ENCODE measurements at places on chromosomes 5 and 9.
A peak's percentile ranks its signal among the peaks of the same experiment; 100 is the strongest.

GRCh38 chr5:43602461-43603343, at the start of gene NNT:
Gene NNT (plus strand): TSS chr5:43603180. CDS start chr5:43609196, 6,016 bp downstream.
- peak; percentile 64 for DNase-seq

GRCh38 chr9:124882231-124882630, 20.3 kb downstream of the ARPC5L start:
- DNase-seq, result no peak

GRCh38 chr5:135881819-135882218, 13.8 kb downstream of the IL9 start:
- DNase-seq, result no peak

- no peak for DNase-seq
Observed at GRCh38 chr9:116572095-116572748, 114.9 kb upstream of the TRIM32 start.

GRCh38 chr9:14373706-14374105, 59.8 kb upstream of the NFIB start:
- no peak for DNase-seq

- no peak for DNase-seq
Observed at GRCh38 chr5:74288448-74289108, 351.9 kb downstream of the ENC1 start.

DNA sequence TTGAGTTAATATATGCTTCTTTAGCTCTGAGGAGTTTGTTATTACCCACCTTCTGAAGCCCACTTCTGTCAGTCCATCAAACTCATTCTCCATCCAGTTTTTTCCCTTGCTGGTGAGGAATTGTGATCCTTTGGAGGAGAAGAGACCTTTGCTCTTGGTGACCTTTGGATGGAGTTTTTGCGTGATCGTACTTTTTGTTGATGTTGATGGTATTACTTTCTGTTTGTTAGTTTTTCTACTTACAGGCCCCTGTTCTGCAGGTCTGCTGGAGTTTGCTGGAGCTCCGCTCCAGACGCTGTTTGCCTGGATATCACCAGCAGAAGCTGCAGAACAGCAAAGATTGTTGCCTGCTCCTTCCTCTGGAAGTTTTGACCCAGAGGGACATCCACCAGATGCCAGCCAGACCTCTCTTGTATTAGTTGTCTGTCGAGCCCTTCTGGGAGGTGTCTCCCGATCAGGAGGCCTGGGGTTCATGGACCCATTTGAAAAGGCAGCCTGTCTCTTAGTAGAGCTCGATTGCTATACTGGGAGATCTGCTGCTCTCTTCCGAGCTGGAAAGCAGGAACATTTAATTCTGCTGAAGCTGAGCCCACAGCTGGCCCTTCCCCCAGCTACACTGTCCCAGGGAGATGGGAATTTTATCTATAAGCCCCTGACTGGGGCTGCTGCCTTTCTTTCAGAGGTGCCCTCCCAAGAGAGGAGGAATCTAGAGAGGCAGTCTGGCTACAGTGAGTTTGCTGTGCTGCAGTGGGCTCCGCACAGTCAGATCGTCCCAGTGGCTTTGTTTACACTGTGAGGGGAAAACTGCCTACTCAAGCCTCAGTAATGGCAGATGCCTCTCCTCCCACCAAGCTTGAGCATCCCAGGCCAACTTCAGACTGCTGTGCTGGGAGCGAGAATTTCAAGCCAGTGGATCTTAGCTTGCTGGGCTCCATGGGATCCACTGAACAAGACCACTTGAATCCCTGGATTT, 445.5 kb downstream of the MAN2A1 start:
- no peak for DNase-seq

DNA sequence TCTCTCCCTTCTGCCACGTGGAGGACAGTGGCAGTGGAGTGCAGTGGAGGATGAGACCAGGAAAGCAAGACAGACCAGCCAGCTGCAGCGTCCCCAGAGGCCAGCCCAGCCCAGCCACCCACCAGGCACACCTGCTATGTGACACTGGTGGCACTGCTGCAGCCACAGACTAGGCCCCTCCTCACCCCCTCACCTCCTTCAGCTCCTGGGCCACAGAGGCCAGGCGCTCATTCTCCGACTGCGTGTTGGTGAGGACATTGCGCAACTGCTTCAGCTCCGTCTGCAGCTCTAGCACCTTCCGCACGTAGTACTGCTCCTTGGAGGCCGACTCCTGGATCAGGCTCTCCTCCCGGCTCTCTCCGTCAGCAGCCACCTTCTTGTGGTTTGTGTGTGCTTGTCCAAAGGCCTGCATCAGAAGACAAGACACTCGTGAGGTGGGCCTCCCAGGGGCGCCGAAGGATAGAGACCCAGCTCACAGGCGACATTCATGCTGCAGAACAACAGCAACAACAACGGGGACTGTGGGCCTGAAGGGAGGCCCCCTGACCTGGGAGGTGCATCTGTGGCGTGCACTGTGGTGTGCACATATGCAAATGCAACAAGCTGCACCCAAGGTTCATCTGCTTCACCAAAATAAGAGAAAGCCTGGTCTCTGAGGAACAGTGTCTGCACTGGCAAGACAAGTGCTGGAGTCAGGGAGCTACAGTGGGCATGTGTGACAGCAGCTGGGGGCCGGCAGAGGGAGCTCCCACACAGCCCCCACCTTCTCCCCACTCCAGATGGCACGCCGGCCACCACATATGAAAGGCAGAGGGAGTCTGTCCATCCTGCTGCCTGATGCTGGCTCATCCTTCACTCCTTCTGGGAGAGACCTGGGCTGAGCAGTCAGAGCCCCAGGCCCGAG, 35.5 kb downstream of the BICD2 start:
- no peak for DNase-seq
